Islet precursor cell (in vitro differentiated cells): ENCODE measurements at places on chromosomes 5 and 9.
A peak's percentile ranks its signal among the peaks of the same experiment; 100 is the strongest.

DNA sequence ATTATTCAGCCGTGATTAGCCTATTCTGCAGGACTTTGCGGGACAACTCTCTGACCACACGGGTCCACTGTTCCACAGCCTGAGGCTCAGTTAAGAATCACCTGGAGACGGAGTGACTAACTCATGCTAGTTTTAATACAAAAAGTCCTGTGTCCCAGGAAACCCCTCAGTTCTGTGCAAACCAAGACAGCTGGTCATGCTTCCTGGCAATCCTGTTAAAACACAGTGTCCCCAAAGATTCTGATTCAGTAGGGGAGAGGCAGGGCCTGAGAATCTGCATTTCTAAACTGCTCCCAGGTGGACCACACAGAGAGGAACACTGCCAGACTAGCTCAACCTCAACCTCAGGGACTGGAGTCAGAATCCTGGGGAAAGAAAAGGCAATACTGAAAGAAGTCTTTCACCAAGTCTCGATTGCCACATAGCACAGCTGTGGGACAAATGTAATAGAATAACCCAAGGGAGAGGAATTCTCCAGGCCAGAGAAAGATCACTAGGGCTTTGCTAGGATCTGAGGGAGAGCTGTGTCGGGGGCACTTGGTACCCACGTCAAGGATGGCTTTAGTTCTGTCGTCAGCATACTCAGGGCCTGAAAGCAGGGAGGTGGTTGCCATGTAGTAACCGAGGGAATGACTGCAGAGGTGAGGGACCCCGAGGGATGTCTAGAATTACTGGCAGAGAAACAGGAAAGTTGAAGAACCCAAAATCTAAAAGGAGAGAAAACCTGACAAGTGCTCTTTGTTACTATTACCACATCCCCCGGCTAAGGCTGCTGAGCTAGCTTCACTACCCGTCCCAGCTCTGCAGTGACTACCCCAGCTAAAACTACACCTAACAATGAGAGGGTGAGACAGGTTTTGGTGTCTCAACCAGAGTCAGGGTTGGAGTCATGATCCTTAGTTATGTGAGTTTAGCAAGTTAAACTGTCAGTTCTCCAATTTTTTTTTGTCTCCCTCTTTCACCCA, 8.6 kb downstream of the SUSD1 start:
- peak; percentile 80 for DNase-seq

GRCh38 chr5:172841256-172841655, 7.2 kb downstream of the ERGIC1 start:
- no peak for DNase-seq

DNA sequence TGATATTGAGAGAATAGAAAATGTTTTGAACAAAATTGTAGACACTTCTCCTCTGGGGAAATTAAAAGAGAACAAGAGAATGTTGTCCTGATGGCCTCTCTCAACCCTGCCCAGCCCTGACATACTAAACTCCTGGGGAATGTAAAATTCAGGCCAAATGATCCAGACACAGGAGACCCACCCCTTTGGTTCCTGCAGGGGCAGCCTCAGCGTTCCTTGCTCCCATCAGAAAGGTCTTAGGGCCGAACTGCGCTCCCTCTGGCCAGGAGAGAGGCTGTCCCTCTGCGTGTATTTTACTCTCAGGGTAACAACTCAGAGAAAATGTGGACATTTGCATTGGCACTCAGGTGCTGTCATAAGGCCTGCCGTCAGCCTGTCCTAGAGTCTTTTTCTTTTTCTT, 616.3 kb upstream of the KLF4 start:
- peak; percentile 74 for DNase-seq

GRCh38 chr9:99072040-99072394, 32.9 kb upstream of the TGFBR1 start:
- no peak for DNase-seq

DNA sequence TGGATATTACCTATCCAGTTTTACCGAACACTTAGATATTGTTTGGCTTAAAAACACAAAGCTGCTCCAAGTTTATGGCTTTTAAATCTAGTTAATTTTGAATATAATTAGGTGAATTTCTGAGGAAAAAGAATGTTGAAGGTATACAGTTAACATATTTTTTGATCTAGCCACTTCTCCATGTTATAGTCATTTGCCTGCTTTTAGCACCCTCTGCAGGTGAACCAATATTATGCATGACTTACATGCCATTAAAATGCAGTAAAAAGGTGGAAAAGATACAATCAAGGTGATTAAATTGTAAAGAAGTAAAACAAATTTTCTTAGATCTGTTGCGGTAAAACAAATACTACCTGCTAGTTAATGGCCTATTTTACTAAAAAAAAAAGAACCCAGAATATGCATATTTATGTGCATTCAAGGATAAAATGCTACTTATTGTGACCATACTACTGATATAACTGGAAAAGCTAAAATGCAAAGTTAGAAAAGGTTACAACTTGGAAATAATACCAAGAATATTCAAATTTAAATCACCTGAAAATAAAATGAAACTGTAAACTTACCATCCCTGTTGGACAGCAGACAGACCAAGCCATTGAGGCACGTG, 132.1 kb downstream of the AP3B1 start:
- DNase-seq = no peak

- no peak for DNase-seq
Observed at GRCh38 chr5:74192606-74193299, 447.8 kb downstream of the ENC1 start.

DNA sequence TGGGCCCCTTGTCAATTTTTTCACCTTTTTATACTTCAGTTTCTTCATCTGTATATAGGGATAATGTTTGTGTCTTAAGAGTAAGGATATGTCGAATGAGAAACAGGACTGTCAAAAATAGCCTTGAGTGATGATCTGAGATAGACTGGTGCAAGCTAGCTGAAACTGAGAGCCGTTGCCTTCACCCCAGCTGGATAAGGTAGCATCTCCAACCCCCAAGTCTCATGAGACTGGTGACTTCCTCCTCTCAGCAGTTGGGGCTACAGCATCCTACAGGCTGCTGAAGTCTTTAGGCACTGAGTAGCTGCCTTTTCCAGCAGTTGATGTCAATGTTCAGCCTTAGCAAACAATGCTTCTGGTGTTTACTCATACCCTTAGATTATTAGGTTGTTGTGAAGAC, 330.2 kb downstream of the OSTF1 start:
- no peak for DNase-seq

GRCh38 chr5:133821311-133821741, 147.1 kb downstream of the C5orf15 start:
- DNase-seq = no peak

GRCh38 chr5:178143901-178144300, 9.8 kb downstream of the NHP2 start:
- DNase-seq = peak; percentile 42

DNA sequence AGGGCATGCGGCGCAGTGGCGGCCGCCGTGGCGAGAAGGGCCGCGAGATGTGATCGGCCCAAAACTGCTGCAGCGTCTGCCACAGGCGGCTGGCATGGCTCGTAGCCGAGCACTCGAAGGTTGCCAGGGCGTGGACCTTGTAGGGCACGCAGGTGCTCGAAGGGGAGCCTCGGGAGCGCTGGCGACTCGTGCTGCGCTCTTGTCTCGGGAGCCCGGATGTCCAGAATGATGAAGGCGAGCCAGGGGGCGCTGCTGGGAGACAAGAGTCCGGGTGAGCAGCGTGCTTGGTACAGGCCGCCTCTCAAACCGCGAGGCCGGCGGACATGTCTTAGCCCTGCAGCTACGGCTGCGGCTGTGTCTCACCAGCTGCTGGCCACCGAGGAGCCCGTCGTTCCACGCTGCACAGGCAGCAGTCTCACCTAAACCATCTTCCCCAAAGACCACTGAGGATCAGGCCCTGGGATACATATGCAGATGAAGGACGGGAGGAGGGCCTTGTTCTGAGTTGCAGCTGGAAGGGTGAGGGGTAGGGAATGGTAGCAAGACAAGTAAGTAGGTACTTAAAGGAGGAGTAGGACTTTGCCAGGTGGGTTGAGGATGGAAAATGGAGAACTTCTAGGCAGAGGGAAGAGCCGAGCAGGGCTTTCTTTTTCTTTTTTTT, 1.7 kb downstream of the CBY3 start:
- peak; percentile 79 for DNase-seq

GRCh38 chr5:71633255-71634155, 46.4 kb downstream of the MCCC2 start:
- no peak for DNase-seq

GRCh38 chr5:59722874-59723273, 170.7 kb downstream of the PDE4D start:
- DNase-seq = no peak

- no peak for DNase-seq
Observed at GRCh38 chr5:66666778-66667177, 70.6 kb downstream of the MAST4 start.

- peak; percentile 70 for DNase-seq
Observed at GRCh38 chr5:142235870-142236672, 88.8 kb downstream of the SPRY4 start.

DNA sequence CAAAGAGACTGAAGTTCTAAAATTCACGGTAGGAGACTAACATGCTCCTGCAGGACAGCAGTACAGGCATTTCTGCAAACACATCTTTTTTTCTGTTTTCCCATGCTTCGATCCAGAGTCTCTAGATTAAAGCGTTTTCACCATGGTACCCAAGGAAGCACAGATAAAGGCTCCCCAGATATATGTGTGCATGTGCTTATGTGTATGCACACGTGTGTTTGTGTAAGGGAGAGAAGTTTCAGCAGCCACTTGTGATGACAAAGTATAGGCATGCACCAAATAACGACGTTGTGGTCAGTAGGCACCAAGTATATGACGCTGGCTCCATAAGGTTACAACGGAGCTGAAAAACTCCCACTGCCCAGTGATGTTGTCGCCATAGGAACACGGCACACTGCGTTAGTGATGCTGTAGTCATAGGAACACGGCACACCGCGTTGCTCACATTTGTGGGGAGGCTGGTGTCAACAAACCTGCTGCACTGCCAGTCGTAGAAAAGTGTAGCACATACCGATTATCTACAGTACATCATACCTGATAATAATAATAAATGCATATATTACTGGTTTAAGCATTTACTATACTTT, 21.7 kb downstream of the MED10 start:
- DNase-seq = no peak

DNA sequence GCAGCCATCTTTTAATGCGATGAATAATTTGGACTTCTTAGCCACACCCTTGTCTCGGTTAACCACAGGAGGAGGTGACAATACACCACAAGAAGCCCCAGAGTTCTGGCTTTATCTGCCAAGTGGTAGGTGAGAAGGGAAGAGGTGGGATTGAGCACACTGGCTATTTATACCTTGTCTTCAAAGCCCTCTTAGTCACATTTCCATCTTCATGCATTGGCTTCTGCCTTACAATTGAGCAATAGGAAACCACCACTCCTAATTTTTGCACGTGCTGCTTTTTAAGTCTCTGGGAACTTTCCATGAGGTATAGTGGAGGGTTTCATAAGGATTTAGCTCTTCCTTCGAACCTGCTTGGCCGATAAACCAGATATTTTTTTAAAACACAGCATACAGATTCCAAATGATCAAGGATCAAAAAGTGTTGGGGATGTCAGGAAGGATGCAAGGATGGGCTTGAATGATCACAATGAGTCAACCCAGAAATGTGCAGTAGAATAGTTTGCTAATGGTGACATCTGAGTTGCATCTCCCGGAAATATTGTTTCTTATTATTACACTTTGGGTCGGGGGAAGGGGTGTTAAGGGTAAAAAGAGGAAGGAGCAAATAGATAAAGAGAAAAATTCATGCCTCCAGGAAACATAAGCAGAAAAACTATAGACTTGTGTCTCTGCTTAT, 25.5 kb downstream of the PLAC8L1 start:
- DNase-seq = no peak

GRCh38 chr9:96436063-96436455, 13.9 kb upstream of the HABP4 start:
- DNase-seq = no peak

DNA sequence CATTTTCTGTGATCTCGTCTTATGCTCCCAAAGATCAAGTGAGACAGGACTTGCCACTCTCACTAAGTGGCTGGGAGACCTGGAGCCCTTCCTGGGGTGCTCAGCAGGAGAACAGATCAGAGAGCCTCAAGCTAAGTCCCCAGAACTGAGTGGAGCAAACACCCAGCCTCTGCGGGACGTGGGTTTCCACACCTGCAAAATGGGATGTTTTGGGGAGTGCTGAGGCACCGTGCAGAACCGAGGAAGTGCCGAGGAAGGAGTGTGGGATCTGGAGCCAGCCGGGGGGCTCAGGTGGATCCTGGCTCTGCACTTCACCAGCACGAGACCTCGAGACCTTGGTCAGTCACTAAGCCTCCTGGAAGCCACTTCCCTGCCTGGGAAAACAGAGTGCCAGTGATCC, 166.0 kb downstream of the DAB2IP start:
- DNase-seq = no peak

DNA sequence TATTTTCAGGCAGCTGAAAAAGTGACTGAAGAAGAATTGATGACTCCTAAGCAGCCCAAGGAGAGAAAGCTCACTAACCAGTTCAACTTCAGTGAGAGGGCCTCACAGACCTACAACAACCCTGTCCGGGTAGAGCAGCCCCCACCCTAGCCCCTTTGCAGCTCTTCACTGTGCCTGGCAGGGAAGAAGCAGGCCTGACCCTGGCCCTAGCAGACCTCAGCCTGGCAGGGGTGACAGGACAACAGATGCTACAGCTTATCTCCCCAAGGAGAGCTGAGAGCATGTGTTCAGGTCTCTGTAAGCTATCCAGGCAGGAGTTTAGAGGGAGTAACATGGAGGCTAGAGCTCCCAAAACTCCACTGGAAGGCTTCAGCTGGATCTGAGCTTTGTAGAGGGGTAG, 31.8 kb downstream of the DNAI1 start:
- DNase-seq = no peak

DNA sequence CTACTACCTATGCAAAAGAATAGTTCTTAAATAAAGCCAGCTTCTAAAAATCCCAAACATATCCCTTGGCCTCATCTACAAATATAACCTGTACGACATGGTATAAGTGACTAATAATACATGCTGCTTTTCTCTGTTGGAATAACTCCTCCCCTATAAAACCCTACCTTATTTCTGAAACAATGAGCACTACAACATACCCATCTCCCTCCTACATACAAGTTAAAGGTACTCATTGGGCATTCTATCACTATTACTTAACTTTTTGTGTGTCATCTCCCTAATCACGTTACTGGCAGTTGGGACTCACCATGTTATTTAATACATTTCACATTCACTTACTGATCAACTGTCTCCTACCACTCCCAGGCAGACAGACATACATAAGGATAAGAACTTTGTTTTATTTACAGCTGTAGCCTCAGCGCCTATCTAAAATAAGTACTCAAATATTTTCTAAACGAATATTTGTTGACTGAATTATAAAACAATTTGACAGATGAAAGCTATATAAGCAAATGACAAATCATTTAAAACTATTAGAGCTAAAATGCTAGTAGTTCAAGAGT, 4.1 kb downstream of the CLK4 start:
- DNase-seq = no peak

DNA sequence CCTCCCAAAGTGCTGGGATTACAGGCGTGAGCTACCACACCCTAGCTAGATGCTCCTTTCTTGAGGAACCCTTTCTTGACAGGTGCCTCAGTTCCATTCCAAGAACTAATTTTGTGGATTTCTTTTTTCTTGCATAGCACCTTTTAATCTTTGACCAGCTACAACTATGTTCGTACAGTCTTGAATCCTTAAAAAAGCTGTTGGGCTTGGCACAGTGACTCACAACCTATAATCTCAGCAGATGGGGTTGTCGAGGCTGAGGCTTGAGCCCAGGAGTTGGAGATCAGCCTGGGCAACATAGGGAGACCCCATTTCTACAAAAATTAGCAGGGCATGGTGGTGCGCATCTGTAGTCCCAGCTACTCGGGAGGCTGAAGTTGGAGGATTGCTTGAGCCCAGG, 1.3 kb upstream of the ZER1 start:
- no peak for DNase-seq
